ENCODE measurements at places on chromosomes 3 and 15. TPM values are rescaled to one million over a fixed set of nuclear protein-coding genes. Genes with fewer than 3 reads are reported as not detected.

- DNase-seq, result no peak
Observed at GRCh38 chr3:138452436-138452835, 18.0 kb downstream of the ESYT3 start.

DNA sequence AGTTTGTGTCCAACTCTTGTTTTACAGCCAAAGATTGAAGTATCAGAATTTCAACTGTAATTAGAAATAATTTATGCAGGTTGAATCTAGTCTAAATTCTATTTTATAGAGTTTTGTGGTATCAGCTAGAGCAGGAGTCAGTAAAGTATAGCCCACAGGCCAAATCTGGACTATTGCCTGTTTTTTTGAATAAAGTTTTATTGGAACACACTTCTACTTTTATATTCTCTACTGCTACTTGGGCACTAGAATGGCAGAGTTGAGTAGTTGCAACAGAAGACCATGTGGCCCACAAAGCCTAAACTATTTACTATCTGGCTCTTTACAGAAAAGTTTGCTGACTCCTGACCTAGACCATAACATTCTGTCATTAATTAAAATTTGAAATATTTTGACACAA lies 36.3 kb downstream of the TFG start:
- DNase-seq, result no peak

DNA sequence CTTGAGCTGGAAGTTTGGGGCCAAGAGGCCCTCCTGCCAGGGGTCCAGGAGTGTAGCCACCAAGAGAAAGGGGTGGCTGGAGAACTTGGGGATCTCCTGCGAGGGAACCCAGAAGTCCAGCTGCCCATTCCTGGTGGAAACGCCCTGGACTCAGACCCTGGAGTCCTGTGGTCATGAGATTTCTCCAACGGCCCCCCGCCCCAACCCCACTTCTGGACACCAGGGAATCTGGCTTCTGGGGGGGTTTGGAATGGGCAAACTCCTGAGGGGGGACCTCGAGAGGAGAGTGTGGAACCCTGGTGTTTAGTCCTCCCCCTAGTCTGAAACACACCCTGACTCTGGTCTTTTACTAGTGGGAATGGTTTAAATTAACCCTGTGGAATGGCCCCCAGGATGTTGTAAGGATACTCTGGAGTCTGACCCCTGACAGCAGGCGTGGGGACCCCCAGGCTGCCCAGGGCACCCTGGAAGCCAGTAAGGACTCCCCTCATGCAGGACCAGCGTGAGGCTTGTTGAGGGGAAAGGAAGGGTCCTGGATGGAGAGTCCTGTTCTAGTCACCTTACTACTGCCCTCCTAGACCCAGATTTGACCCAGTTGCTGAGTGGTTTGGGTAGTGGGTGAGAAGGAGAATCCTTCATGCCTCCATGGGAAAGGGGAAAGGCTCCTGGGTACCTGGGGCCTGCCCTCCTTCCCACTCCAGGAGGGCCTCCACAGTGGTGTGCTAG lies 540 bp downstream of the KLHDC8B start:
- no peak for DNase-seq

- peak; percentile 48 for DNase-seq
Observed at GRCh38 chr15:77024273-77025082, 29.6 kb downstream of the PSTPIP1 start.

- peak; percentile 87 for DNase-seq
Observed at GRCh38 chr3:190384309-190384756, 3.6 kb upstream of the CLDN16 start.

The KCNH8 gene
- total RNA-seq, result not detected

GRCh38 chr15:90957791-90958190 lies 3.1 kb downstream of the RCCD1 start:
- DNase-seq, result no peak

DNA sequence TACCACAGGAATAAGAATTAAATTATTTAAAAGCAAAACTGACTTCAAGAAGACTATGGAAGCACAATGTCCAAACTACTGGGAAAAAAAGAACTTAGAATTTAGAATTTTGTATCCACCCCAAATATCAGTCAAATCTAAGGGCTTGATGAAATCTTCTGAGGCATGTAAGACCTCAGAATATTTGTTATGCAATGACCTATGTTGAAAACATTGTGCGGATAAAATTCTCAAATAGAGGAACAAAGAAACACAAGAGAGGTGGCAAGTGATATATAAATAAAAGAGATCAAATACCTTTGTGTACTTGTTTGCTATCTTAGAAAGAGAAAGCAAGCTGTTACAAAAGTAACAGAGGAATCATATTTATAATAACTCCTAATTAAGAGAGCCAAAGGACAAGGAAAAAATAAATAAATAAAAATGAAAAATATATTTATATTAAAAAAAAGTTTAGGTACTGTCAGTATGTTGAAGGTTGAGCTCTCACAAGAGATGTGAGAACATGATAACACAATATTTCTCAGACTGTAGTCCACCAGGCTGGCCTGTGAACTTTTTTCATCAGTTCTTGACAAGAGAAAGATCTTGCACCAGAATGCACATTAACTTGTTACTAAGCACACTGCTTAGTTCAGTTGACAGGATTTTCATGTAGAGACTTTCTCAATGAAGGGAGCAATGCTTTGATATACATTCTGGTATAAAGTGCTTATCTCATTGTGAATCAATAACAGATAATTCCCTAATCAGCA lies 50.0 kb downstream of the CPA3 start:
- DNase-seq, result no peak

DNA sequence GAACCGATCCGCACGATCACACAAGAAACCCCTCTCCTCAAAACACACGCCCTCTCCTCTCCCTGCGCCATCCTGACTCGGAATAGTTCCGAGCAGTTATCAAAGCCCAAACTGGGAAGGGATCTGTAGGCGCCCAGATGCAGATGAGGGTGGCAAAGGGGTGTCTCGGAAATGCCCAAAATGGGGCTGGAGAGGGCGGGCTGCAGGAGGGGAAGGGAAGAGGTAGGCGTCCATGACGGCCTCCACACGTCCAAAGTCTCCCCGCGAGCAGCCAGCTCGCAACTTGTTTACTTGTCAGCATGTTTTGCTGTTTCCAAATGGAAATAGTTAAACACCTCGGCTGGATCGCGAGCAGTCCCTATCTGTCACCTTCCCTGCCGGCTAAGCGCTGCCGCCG lies 1.5 kb downstream of the NTRK3 start:
- DNase-seq, result no peak

- DNase-seq, result no peak
Observed at GRCh38 chr15:53031469-53031868, 241.3 kb upstream of the ONECUT1 start.

GRCh38 chr3:132650153-132650552 lies 9.5 kb downstream of the ACAD11 start:
- no peak for DNase-seq

The MESP2 gene
- total RNA-seq, result not detected

The DUOX1 gene
- not detected for total RNA-seq

GRCh38 chr15:100947760-100948429 lies 28.7 kb downstream of the LRRK1 start:
- DNase-seq, result no peak

The GOLGA8H gene
- total RNA-seq, result 0.77 TPM

GRCh38 chr3:195911946-195912270 lies 3.6 kb upstream of the TNK2 start:
- no peak for DNase-seq

GRCh38 chr3:186454881-186455703 lies 89.1 kb downstream of the CRYGS start:
- DNase-seq, result no peak

GRCh38 chr3:42532229-42532628 lies 29.8 kb downstream of the VIPR1 start:
- DNase-seq, result no peak

- no peak for DNase-seq
Observed at GRCh38 chr3:152497457-152497856, 228.7 kb downstream of the MBNL1 start.

GRCh38 chr15:57059026-57059660 lies 140.7 kb downstream of the TCF12 start:
- peak; percentile 21 for DNase-seq

GRCh38 chr3:101823525-101823924 lies 25.8 kb upstream of the NFKBIZ start:
- DNase-seq, result no peak

The LYSMD2 gene
- 19.3 TPM for total RNA-seq

DNA sequence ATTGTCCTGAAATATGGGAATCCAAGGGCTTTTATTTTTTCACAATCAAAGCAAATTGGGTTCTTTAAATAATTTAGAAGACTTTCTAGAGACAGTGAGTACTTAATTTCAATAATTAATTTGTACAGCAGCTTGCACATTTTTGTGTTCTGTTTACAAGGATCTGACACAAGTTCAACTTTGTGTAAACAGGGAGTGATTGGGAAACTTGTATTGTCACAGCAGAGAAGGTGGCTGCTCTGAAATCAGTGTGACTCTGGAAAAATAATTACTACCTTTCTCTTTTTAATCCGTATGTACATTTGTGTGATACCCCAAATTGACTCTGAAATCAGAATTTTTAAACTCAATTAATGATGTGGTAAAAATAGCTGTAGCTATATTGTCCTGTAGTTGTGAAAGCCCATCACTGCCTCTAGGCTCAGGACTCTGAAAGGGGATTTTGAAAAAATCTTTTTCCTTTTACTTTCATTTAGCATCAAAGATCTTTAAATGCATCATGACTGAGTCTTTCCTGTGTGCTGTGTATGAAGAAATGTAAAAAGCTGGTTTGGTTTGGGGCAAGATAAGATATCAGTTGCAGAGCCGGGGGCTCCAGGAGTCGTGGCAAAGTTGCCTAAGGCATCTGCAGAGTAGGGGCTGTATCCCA lies 45.1 kb downstream of the MFSD1 start:
- DNase-seq, result no peak

GRCh38 chr15:62275831-62276230 lies 110.7 kb upstream of the C2CD4B start:
- DNase-seq, result peak; percentile 27

- peak; percentile 67 for DNase-seq
Observed at GRCh38 chr15:59501597-59501996, 63.6 kb downstream of the FAM81A start.

The MUC13 gene
- 0.33 TPM for total RNA-seq

DNA sequence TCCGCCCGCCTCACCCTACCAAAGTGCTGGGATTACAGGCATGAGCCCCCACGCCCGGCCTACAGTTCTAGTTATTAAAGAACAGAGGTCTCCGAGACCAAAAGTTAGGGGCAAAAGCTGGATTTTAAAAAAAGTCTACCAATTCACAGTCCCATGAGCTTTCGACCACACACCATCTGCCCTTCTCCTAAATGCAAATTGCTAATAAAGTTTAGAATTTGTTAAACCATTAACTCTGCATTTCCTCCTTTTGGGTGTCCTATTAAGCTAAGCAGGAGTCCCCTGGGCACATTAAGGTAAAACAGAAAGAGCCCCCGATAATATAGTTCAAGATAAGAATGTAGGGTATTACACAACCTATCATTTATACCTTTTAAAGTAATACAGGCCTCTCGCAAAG lies 322.7 kb downstream of the FOXP1 start:
- DNase-seq, result no peak

DNA sequence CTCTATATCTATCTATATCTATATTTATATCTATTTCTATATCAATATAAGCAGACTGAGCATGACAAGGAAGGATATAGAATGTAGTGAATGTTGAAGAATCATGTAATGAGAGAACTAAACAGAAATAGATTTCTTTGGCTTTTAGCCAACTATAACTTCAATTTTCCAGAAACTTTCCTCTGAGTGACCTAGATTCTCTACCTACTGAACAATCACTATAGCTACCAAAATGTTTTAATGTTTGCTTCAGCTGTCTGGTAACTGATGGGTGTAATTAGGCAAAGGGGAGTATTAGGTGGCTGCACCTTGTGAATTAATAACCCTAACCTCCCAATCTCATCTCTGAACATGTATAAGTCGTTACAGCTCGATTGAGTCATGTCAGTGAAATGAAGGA lies 76.4 kb upstream of the ROBO1 start:
- DNase-seq, result no peak

The POU1F1 gene
- total RNA-seq, result not detected

DNA sequence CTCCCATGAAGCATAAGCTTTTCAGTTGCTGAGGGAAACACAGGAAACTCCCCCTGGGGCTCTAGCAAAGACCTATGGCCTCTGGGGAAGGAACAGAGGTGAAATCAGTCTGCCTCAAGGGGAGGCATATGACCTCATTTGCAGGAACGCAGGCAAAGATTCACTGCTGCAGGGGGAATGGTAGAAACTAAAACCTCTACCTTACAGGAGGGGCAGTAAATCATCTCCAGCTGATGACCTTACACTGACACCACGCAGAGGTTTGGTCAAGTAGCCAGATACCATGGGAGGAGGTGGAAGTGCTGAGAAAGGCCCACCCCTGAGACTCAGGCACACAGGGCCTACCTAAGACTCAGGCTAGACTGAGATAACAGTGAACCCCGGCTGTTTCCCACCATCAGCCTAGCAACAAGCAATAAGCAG lies 81.1 kb downstream of the RAD18 start:
- no peak for DNase-seq

DNA sequence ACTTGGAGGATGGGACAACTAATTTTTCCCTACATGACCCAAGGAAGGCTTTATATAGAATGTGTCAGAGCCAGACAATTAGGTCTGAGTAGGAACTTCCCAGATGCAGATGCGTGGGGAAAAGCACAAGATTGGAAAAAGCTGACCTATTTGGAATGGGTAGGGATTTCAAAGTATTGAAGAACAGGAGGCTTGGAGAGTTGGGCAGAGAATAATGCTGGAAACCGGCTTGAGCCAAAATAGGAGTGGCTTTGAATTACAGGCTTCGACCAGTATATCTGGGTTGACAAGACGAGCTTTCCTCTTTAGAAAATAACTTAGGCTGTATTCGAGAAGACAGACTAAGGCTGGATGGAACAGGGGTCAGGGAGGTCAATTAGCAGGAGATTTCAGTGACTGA lies 181.1 kb downstream of the GBE1 start:
- DNase-seq, result no peak

The SCN11A gene
- total RNA-seq, result not detected

The TM4SF18 gene
- total RNA-seq, result 0.03 TPM

GRCh38 chr15:61661791-61662190 lies 398.5 kb downstream of the VPS13C start:
- no peak for DNase-seq

The PRTG gene
- 3.3 TPM for total RNA-seq

GRCh38 chr15:77870195-77871065 lies 207.1 kb downstream of the TBC1D2B start:
- DNase-seq, result peak; percentile 64

DNA sequence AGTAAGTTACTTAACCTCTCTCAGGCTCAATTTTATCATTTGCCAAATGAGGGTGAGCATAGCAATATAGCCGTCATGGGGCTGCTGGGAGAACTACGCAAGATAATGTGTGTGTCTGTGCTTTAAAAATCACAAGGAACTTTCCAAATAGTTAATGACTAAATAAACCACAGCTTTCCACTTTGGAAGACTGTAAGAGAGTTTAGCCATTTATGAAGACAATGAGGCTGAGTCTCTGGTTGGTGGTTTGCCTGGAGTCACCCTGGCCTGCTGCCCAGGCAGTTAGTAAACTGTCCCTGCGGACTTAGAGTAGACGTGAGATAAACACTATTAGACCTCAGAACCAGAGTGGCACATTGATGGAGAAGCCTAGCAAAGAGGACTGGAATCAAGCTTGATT lies 357.7 kb downstream of the CLSTN2 start:
- DNase-seq, result peak; percentile 98
